PC-3 (cell line): ENCODE measurements at places on chromosomes 5 and 9. TPM values are rescaled to one million over a fixed set of nuclear protein-coding genes. Genes with fewer than 3 reads are reported as not detected.

WDR38 gene
- total RNA-seq: not detected in 2 replicates

DNA sequence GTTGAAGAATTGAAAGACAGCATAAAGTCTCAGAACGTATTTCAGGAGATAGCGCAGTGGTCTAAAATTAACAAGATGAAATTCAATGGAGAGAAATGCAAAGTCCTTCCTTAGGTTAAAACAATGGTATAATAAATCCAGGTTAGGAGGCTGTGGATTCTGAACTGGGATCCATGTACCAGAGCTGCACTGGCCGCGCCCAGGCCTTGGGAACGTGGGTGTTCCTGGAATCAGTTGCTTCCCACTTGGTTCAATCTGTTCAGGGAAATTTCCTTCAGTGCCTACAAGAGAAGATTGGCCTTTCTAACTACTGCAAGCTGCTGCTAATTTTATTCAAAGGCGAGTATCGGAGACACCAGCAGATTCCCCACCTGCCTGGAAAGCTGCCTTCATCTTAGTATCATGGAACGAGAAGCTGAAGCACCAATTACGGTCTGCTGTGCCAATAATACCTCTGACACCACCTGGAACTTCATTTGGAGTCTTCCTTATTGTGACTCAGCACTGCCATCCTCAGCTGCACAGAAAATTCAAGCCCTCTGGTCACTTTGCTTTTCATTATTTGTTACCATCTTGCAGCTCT is 14.3 kb upstream of the CTNND2 start:
- H3K36me3 ChIP-seq: no peaks in the 10 kb centered on the region
- no peak overlapping the region for H3K4me3 ChIP-seq
- no peaks in the 10 kb centered on the region for H3K27me3 ChIP-seq
- no peaks in the 10 kb centered on the region for H3K4me1 ChIP-seq

DROSHA gene
- 60.7 and 84.1 TPM in 2 replicates for total RNA-seq

DNA sequence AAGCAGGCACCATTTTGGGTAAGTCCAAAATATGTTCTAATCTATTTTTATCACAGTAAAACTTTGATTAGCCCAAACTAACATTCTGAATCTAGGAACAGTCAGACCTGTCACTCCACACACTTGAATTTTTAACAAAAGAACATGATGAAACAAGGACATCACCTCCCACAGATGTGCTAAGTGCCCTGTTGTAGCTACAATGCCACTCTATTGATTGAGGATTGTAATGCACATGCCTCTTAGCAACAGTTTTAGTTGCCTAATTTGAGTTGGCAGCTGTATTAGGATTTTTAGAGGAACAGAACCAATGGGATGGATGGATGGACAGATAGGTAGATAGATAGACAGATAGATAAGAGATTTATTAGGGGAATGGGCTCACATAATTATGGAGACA is 20.3 kb upstream of the RNF20 start:
- no peaks in the 10 kb centered on the region for H3K27me3 ChIP-seq
- no peak overlapping the region for H3K27ac ChIP-seq
- H3K4me3 ChIP-seq: no peak overlapping the region
- H3K36me3 ChIP-seq: no peaks in the 10 kb centered on the region
